ENCODE measurements at places on chromosomes 3 and 15. TPM values are rescaled to one million over a fixed set of nuclear protein-coding genes. Genes with fewer than 3 reads are reported as not detected.

DNA sequence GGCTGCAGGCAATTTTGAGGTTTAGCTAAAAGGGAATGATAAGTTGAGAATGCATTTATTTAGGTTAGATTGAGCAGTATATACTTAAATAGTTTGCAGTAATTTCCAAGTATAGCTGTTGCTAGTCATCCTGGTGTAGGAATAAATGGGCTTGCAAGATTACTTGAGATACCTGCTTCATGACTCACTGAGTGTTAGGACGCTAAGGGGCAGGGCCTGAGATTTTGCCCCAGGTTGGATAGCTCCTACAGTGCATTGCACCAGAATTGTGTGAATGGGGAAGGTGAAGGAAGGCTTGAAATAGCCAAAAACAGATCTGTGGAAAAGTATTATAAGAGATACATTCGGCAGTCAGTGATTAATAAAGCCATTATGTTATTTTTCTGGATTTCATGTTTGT lies 72.8 kb downstream of the KCNH8 start:
- no peak for DNase-seq

Gene SLC27A2
- 0.39 TPM for total RNA-seq

Gene ST3GAL6
- 8.6 TPM for total RNA-seq

GRCh38 chr3:78134496-78134895 lies 1094.6 kb downstream of the ROBO2 start:
- DNase-seq = no peak

Gene FBXL2
- total RNA-seq = 9.5 TPM

Gene FGF12
- total RNA-seq = 0.12 TPM

- DNase-seq = no peak
These were observed 207.1 kb downstream of the UACA start for GRCh38 chr15:70556151-70556741.

Data from RPMI7951 (cell line).